ENCODE measurements at places on chromosomes 7 and 10.

GRCh38 chr7:156693627-156694026 is 53.1 kb downstream of the RNF32 start:
- DNase-seq, result no peak

DNA sequence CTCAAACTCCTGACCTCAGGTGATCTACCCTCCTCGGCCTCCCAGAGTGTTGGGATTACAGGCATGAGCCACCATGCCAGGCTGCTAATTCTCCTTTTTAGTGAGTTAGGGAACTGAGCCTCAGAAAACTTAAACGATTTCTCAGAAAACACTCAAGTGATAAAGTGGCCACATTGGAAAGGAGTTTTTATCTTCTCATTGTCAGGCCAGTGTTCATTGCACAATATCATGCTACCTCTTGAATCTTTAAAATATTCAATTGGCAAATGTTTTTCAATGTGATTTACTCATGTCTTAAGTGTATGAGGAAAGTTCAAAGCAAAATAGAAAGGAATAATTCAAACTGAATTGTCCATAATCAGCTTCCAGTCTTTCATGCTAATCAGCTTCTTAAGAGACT is 80.7 kb downstream of the ITGB8 start:
- no peak for DNase-seq

- DNase-seq, result no peak
These were observed 13.2 kb downstream of the ATE1 start for GRCh38 chr10:121914661-121915060.

GRCh38 chr10:115950320-115950719 is 322.7 kb downstream of the GFRA1 start:
- no peak for DNase-seq

DNA sequence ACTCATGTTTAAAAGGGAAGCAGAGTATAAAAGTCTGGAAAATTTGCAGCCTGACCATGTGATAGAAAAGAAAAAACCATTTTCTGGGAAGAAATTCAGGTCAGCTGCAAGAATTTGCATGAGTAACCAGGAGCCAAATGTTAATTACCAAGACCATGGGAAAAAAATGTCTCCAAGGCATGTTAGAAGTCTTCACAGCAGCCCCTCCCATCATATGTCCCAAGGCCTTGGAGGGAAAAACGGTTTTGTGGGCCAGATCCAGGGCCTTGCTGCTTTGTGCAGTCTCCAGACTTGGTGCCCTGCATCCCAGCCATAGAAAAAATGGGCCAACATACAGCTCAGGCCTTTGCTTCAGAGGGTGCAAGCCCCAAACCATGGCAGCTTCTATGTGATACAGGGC is 1019.6 kb upstream of the SORCS1 start:
- DNase-seq, result no peak

Measured in stimulated activated CD8-positive, alpha-beta memory T cell treated with anti-CD3 and anti-CD28 coated beads, Interleukin-15, amount 100 ng/mL, for 24 hours (primary cell).